ENCODE measurements at places on chromosomes 13 and 19.

GRCh38 chr13:78679329-78679728 lies 20.4 kb upstream of the OBI1 start:
- DNase-seq: peak; percentile 2

DNA sequence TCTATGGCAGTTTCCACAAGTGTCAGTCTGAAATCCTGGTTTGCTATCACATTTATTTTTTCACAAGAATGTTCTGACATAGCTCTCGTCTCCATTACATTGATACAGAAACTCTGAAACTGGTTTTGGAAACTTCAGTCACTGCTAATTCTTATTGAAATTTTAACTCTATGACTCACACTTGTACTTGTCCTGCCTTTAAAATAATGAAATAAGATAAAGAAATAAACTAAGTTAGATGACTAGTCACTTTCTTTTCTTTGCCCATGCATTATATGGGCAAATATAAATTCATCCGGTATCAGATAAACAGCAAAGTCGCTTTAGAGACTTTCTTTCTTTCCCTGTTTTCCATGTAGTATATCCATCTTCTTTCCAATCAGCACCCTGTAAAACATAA lies 257.5 kb downstream of the PCDH9 start:
- peak; percentile 49 for DNase-seq

GRCh38 chr13:109933476-109933875 lies 147.1 kb upstream of the IRS2 start:
- peak; percentile 26 for DNase-seq

- no peak for DNase-seq
Observed at GRCh38 chr19:45402298-45403061, 2.4 kb downstream of the PPP1R13L start.

GRCh38 chr19:4732680-4733114 lies 9.1 kb upstream of the DPP9 start:
- DNase-seq: peak; percentile 46

DNA sequence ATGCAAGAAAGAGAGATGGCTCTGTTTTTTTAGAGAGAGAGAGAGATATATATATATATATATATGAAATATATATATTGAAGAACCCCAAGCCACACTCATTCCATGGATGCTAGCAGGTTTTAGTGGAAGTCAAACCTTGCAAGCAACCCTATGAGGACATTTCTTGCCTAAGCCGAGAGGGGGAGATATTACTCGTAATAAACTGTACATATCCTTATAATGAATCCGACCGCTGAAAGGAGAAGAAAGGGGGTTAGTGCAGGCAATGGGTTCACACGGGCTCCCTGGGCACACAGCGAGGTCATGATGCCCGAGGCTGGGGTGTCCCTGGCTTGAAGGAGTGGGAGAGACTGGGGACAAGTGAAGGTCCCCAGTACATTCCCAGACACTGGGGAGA lies 78.3 kb downstream of the IER2 start:
- DNase-seq: no peak

DNA sequence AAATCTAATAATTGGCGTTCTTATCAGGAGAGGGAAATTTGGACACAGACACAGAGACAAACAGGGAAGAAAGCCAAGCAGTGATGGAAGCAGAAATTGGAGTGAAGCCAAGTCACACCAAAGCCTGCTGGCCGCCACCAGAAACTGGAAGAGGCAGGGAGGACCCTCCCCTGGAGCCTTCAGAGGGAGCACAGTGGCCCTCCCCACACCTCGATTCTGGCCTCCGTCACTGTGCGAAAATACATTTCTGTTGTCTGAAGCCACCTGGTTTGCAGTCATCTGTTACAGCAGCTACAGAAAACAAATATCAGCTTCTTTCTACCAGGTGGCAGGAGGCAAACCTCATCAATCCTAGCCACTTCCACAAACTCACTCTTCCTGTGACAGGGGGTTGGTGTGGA lies 8.3 kb upstream of the TLE6 start:
- no peak for DNase-seq

Measured in iris pigment epithelial cell (primary cell).